Aorta (tissue), 5 donors: ENCODE measurements at places on chromosomes 2 and 18. TPM values are rescaled to one million over a fixed set of nuclear protein-coding genes. Genes with fewer than 3 reads are reported as not detected.

DNA sequence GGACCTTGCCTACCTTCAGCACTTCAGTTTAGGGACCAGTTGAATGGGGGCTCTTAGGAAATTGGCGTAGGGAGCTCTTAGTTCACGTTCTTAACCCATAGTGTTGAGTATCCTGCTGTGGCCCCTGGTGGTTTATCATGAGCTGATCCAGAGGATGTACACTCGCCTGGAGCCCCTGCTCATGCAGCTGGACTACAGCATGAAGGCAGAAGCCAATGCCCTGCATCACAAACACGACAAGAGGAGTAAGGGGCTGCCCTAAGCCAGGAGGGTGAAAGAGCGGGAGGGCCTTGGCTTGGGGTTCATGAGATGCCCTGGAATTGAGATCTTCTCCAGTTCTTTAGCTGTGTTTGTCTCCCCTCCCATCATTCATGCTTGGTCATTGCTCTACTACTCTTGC lies 2.9 kb downstream of the RETREG2 start:
- no peaks in the 10 kb centered on the region for H3K27me3 ChIP-seq
- DNase-seq = no peak
- no peak overlapping the region for H3K27ac ChIP-seq
- H3K36me3 ChIP-seq = peaks cover 10% of the 10 kb centered on the region
- no peak overlapping the region for H3K4me3 ChIP-seq

DNA sequence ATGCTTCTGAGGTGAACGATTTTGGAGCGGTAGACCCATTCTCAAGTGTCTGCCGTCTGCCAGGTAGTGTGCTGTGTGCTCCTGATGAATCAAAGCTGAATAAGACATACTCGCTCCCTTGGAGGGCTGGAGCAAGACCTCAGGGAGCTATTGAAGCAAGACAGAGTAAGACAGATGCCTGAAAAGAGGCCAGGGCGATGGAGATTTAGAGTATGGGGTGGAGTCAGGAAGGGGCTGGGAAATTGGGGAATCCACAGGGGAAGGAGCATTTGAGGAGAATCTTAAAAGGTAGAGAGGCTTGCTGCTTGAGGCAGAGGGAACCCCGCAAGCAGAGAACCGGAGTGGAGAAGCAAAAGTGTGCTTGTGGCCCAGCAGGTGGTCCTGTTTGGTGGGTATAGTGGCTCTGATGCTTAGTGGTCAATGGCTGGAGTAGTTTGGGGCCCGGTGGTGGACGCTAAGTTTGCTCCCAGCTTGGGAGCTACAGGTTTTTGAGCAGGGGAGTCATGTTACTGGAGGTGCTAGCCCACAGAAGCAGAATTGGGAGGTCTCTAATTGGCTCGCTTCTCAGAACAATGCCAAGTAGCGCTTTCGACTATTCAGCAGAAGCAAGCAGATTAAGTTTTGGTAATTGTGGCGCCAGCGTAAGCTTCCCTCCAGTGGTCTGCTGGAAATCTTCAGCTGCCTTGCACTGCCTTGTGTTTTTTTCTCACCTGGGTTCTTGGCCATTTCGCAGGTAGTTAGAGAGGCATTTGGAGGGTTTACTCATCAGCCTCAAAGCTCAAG lies 2.0 kb downstream of the CNNM4 start:
- H3K27ac ChIP-seq = peak overlapping the region; percentile 6
- no peaks in the 10 kb centered on the region for H3K4me1 ChIP-seq
- H3K36me3 ChIP-seq = no peaks in the 10 kb centered on the region

DNA sequence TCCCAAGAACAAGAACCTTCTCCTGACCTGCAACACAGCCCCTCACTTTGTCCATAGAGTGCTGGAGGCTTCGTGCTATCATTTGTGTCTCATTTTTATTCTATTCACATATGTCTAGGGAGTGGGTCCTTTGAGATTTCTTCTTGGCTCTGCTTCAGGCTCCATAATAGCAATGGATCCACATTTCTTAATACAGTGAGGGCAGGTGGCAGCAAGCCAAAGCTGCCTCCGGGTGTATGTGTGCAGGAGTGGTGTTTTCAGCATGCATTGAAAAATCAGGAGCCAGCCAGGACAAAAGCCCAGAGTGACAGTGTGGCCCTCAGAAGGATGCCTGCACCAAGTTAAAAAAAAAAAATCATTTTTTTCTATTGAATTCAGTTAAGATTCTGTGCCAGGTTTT lies 115.1 kb upstream of the PELI1 start:
- no peaks in the 10 kb centered on the region for H3K4me1 ChIP-seq
- no peak overlapping the region for H3K4me3 ChIP-seq
- DNase-seq = no peak
- H3K27me3 ChIP-seq = no peaks in the 10 kb centered on the region
- no peak overlapping the region for H3K27ac ChIP-seq

DNA sequence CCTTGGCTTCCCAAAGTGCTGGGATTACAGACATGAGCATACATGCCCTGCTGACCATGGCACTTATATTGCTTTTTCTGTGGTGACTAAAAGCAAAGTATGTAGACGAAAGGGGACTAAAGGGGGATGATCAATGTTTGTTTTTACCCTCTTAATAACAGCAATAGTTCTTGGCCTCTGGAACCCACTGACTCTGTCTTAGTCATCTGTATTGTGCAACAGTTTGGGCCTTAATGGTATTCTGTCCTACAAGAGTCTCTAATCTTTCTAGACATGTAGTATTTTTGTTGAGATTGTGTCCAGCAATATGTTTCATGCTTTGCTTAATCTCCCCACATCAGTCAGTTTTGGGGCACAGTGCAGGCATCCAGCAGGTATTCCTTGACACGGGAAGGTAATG lies 359.9 kb upstream of the FANCL start:
- no peak overlapping the region for H3K27ac ChIP-seq
- H3K4me3 ChIP-seq = no peak overlapping the region
- DNase-seq = no peak

- H3K4me3 ChIP-seq = no peak overlapping the region
- no peaks in the 10 kb centered on the region for H3K36me3 ChIP-seq
- H3K4me1 ChIP-seq = no peaks in the 10 kb centered on the region
- H3K27me3 ChIP-seq = no peaks in the 10 kb centered on the region
- no peak overlapping the region for H3K27ac ChIP-seq
Observed at GRCh38 chr2:195622966-195623365, 34.1 kb upstream of the SLC39A10 start.

- H3K36me3 ChIP-seq = no peaks in the 10 kb centered on the region
- peak overlapping the region; percentile 73 for H3K4me3 ChIP-seq
- H3K27ac ChIP-seq = peak overlapping the region; percentile 93
- H3K27me3 ChIP-seq = no peaks in the 10 kb centered on the region
Observed at GRCh38 chr2:20447437-20448245, 767 bp downstream of the RHOB start.

GRCh38 chr2:148023861-148024260 lies 3.0 kb downstream of the MBD5 start:
- DNase-seq = no peak
- no peaks in the 10 kb centered on the region for H3K36me3 ChIP-seq
- no peak overlapping the region for H3K27ac ChIP-seq
- no peak overlapping the region for H3K4me3 ChIP-seq

DNA sequence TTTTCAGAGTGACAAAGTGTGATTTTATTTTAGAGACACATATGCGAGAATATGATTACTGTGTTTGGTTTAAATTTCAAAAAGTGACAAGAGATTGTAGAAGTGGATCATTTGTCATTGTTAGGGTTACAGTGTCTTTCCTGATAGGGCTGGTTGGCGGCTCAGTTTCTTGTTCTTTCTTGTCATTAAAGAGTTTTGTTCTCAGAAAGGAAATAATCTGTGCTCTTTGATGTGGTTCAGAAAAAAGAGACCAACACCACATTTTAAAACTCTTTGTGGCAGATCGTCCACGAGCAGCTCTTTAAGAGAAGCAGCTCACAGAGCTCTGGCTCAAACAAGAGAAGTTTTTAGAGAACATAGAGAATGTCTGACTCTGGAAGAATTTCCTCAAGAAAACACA lies 45.6 kb upstream of the ZNF532 start:
- no peak overlapping the region for H3K27ac ChIP-seq
- H3K4me3 ChIP-seq = no peak overlapping the region
- H3K4me1 ChIP-seq = no peaks in the 10 kb centered on the region
- no peaks in the 10 kb centered on the region for H3K27me3 ChIP-seq
- no peak for DNase-seq

- no peaks in the 10 kb centered on the region for H3K27me3 ChIP-seq
- no peak overlapping the region for H3K27ac ChIP-seq
- no peaks in the 10 kb centered on the region for H3K4me1 ChIP-seq
- no peak for DNase-seq
Observed at GRCh38 chr18:39596891-39597290, 2031.3 kb upstream of the CELF4 start.

The POTEC gene
- total RNA-seq = not detected
